HTR-8/SVneo (cell line): ENCODE measurements at places on chromosomes 6 and 20.

GRCh38 chr6:153062516-153062915 is 60.0 kb upstream of the MTRF1L start:
- no peak for DNase-seq

GRCh38 chr6:3328796-3329195 is 70.0 kb downstream of the PSMG4 start:
- DNase-seq = no peak

GRCh38 chr6:24903681-24904080 is 32.1 kb downstream of the RIPOR2 start:
- DNase-seq = no peak

GRCh38 chr6:81785377-81785776 is 32.9 kb upstream of the TENT5A start:
- DNase-seq = no peak

DNA sequence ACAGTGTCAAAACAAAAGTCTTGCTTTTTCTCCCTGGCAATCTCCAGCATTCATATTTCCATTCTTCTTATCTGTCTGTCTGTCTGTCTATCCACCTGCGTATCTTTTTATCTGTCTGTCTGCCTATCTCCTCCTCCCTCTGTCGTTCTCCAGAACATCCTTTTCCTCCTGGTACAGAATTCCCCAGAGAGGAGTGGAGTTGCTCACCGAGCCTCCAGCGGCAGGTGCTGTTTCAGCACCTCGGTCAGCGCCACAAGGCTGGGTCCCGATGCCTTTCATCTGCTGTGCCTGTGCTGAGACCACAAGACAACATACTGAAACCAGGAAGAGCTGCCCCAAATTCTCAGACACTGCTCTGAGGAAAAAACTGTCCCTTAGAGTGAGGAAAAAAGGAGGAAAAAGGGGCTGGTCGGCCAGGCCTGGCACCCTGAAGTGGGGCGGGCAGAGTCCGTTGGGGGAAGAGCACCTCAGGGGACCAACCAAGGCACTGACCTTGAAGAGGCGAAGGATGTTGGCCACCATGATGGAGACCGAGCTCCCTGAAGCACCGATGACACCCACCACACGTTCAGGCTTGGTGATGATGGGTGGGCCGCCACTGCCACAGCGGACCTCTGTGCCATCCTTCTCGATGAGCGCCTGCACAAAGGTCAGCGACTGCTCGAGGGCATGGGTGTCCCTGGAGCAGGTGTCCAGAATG is 13.3 kb downstream of the GRM4 start:
- peak; percentile 72 for DNase-seq
